ENCODE measurements at places on chromosomes 3 and 15.
A peak's percentile ranks its signal among the peaks of the same experiment; 100 is the strongest.

DNA sequence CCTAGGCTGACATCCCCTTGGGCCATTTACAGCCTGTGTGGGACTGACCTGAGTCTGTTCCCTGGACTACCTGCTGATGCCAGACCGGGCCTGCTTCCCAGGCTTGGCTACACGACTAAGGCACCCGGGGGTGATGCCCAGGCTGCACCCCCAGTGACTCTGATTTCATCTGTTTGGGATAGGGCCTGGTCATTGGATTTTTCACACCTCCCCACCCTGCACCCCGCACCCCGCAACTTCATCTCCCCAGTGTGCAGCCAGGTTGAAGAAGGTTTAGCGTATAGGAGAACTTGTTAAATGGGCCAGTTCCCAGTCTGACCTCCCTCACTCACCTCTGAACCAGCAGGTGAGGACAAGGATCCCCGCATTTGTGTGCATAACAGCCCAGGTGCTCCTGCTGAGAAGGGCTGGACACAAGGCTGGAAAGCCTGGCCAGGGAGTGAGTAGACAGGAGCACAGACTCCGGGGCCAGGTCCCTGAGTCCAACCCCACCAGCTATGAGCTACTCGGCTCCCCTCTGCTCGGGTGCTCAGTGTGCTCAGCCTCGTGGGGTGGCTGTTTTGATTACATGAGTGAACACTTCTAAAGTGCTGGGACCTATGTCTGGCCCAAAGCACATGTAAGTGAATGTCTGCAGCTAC, 18.5 kb downstream of the SLC6A20 start:
- DNase-seq = no peak

DNA sequence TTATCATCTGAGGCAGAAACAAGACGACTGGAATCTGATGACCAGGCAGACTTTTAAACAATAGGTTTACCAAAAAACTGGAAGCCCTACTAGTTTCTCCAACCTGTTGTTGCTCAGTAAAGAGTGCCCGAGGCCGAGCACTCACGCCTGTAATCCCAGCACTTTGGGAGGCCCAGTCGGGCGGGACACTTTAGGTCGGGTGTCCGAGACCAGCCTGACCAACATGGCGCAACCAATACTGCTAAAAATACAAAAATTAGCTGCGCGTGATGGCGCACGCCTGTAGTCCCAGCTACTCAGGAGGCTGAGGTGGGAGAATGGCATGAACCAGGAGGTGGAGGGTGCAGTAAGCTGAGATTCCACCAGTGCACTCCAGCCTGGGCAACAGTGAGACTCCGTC, 1.1 kb upstream of the WDR5B start:
- DNase-seq = no peak

- DNase-seq = no peak
Measured at GRCh38 chr3:122146466-122146865, 37.0 kb upstream of the CASR start.

- DNase-seq = no peak
Measured at GRCh38 chr3:150783920-150784746, 21.2 kb upstream of the SIAH2 start.

DNA sequence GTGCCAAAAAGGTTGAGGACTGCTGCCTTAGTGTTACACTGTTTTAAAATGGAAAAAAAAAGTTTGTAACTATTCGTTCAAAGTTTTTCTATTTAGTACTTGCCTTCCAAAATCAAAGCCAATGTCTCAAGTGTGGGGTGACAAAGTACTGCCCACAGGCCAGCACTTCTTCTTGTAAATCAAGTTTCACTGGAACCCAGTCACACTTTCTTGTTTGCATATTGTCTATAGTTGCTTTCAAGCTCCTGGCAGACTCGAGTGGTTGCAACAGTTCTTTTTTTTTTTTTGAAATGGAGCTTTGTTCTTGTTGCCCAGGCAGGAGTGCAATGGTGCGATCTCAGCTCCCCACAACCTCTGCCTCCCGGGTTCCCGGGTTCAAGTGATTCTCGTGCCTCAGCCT, 75.3 kb upstream of the RPL35A start:
- DNase-seq = no peak

DNA sequence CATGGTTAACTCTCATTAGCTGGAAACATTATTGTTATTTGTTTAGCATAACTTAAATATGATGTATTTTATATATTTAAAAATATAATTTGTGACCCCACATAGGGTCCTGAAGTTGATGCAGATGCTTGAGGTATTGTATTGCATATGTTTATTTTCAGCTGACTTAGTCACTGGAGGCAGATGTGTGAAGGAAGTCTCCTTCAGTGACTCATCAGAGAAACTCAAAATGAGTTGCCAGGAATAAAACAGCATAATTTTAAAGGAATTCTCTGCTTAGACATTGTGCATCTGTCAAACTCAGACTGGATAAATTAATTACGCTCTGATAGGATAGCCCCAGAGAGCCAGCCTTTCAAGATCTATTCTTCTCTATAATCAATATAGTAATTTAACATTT, 7.9 kb upstream of the OR4F6 start:
- no peak for DNase-seq

DNA sequence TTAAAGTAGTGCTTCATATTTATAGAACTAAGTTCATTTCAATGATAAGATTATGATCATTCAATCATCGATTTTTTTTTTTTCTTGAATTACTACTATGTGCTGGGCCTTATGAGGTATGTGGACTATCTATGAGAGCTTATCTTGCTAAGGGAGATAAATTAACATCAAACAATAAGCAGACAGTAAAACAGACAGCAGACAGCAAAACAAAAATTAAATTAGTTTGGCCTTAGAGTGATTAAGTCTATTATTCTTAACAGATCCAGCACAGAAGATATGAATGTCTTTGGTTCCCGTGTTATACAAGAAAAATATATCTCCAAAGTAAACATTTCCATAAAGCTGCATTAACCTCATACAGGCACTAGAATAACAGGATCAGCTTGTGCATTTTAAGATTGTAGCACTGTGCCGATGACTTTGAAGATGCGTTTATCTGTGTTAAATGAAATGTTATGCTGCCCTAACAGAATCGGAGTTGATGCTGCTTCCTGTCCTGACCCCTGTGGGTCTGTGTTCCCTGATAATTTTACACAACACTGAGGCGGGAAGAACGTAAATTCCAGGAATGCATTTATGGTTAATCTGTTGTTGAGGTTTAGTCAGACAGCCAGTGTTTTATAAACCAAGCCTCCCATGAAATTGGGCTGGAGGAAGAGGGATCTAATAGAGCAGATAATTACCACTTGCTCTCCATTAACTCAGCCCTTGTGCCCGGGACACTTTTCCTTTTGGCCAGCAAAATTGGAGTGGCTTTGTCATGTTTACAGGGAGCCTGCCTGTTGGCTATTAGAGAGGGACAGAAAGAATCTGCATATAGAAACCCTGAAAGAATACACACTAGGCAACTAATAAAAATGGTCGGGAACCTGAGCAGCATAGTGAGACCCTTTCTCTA, 80.8 kb downstream of the GHSR start:
- DNase-seq = no peak

GRCh38 chr3:28317438-28318022, 31.0 kb upstream of the ZCWPW2 start:
- DNase-seq = no peak

DNA sequence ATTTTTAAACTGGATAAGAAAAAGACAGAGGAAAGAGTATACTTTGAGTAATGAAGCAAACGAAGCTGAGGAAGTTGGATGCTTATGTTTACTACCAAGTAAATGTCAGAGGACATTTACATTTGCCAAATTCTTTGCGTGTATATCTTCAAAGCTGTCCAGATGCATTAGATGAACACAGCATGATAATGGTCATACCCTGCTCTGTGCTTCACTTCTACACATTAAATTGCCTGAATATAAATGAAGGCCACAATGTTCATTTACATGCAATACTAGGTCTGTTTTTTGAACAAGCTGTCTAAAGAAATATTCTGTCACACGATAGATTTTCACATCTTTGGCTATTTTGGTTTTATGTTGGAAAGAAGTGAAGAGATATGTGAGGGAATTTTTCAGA, 405.8 kb upstream of the ADAMTS9 start:
- DNase-seq = no peak

DNA sequence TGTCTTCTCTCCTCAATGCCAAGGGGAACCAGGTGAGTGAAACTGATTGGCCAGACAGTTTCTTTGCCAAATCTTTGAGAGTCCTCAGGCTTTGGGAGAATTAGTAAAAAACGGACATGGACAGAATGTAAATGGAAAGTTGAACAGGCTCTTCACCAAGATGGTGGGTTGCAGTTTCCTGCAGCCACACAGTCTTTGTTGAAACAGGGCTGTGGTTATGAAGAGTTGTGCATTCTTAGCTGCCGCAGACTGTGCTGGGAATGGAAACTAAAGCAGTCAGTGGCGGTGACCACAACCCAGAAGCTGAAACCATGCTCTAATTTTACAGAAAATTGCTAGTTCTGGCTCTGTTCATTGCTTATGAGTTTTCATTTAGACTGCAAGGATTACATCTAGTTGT, 42.1 kb upstream of the TASOR start:
- DNase-seq = no peak

DNA sequence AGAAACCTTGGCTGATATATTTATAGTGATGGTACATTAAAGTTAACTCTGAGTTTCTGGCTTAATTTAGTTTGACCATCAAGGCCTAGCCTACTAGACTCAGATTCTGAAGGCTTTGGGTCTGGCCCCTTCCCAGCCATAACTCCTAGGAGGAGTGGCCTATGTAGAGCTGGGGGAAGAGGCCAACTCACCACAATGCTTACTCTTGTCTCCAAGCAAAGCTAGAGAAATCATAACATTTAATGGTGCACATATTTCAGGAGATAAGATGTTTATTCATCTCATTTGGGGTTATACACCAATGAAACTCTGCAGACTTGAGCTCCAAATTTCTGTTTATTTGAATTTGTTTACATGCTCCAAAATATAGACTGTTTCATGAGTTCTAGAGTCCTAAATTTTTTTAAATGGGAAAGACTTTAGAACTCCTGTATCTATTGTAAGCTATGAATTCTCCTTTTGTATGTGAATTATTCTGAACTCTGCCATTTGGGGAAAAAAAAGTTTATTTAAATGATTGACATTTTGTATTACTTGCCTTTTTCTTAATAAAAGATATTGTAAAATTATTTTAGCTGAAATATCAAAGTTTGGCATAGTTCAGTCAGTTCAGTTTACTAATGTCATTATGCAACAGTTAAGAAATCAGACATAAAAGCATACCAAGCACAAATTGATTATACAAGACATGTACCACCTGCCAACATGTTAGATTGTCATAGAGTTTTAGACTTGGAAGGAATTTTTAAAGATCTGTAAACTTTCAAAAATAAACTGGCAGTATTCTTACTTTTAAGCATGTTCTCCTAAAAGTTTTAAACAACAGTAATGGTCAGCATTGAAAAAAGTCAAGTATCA, 143.4 kb upstream of the NR2E3 start:
- DNase-seq = no peak

DNA sequence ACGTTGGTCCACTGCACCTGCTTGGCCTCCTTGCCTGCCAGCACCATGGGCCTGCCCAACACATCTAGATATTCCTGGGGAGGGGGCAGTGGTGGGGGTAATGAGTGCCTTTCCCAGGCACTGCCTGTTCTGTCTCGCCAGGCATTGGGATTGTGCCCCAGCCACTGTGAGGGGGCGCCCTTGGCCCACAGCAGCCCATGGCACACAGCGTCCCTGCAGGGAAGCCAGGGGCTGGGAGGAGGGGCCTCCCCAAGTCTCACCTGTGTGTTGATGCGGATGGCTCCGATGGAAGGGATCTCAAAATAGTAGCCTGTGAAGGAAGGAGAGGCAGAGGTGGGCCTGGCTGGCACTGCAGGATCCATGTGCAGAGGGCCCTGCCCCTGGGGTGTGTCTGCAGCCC, 18.7 kb upstream of the TMEM115 start:
- no peak for DNase-seq

DNA sequence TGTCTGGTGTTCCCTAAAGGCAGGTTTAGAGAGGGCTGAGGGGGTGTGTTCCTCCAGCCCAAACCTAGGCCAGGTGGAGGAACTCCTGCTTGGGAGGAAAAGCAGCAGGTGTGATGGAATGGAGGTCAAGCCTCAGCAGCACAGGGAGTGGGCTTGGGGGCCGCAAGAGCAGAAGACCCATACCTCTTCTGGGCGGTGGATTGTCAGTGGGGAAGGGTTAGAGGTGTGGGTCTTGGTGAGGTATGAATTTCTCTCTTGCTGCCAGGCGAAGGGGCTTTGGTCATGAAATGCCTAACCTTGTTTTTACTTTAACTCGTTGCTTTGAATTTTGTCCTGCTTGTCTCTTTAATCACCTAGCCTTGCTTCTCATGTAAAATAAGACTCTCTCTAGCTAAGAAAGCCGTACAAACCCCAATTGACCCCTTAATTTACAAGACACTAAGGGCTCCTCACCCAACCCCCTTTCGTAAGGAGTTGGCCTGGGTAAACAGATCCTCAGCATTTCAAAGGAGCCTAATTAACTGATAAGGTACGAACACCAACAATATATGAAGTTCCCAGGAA, 38.9 kb downstream of the DHX30 start:
- DNase-seq = no peak

DNA sequence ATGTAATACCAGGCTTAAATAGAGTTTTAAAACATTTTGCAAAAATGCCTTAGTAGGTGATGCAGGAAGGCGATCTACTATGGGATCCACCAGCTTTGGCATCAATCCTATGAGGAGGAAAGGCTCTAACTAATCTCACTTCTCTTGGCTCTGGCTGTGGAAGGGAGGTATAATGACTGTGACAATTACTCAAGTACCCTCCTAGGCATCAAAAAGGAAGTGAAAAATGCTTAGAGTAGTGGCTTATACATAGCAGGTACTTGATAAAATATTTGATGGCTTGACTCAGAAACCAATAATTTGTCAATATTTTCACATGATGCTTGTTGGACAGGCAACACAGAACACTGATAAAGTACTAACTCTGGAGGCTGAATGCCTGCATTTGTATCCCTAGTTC, 34.1 kb upstream of the SERPINI2 start:
- DNase-seq = no peak

DNA sequence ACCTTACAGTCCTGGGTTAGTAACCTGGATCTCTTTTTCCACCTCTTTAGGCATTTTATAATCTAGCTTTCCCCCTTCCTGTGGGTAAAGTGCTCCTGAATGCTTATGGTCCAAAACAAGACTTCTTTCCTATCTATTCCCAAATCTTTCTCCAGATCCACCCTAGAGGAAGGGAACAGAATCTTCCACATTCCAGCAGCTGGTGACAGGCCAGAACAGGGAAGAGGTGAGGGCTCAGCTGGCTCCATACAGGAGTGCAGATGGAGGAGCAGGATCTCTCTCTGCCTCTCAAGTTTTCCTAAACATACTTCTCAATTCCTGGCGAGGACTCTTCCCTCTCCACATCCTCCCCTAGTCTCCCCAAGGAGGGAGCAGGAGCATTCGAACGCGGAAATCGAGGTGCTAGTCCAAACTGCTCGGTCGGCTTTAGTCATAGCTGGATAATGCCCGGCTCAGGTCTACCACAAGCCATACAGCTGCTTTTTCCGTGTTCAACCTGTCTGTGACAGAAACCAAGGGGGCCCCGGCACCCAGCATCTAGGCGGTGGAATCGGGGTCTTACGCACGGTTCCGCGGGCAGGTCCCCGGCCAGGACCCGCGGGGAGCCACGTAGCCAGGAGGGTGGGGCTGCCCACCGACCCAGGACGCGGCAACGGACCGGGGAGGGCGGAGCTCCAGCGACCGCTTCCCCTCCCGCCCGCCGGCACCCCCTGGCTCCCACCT, 4.0 kb downstream of the RASSF1 start:
- DNase-seq = no peak

GRCh38 chr3:11803977-11804892, 42.5 kb downstream of the TAMM41 start:
- peak; percentile 2 for DNase-seq

- no peak for DNase-seq
Measured at GRCh38 chr3:104291437-104291851, 1075.3 kb upstream of the ALCAM start.

- no peak for DNase-seq
Measured at GRCh38 chr3:174710612-174711011, 148.5 kb upstream of the NAALADL2 start.

Measured in C1 segment of cervical spinal cord (tissue), 14 donors.